Kasumi-1 (cell line): ENCODE measurements at places on chromosomes 5 and 9.

GRCh38 chr5:59276917-59277372 is 616.6 kb downstream of the PDE4D start:
- no peak for DNase-seq

- DNase-seq: peak; percentile 6
Observed at GRCh38 chr9:79489261-79490000, 82.3 kb upstream of the TLE4 start.

- no peak for DNase-seq
Observed at GRCh38 chr5:66661149-66661548, 65.0 kb downstream of the MAST4 start.

- no peak for DNase-seq
Observed at GRCh38 chr5:10592601-10593000, 28.7 kb downstream of the ANKRD33B start.

DNA sequence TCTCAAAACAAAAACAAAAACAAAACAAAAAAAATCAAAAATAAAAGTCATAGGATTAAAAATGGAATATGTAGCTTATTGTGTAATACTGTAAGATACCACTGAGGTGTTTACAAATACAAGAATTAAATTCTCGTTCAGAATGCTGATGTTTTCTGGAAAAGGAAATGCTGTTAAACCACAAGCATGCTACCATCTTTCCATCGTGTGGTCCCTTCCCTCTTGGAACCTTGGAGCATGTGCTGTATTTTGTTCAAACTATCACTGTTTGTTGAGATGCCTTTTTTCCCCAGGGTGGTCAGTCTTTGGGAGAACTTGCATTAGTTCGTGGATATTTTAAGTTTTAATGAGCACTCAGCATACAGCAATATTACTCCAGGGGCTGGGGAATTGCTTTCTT is 39.7 kb downstream of the SUB1 start:
- DNase-seq: no peak

GRCh38 chr5:155983954-155984353 is 343.0 kb upstream of the SGCD start:
- DNase-seq: no peak

GRCh38 chr9:134887219-134887618 is 6.6 kb downstream of the FCN2 start:
- no peak for DNase-seq

DNA sequence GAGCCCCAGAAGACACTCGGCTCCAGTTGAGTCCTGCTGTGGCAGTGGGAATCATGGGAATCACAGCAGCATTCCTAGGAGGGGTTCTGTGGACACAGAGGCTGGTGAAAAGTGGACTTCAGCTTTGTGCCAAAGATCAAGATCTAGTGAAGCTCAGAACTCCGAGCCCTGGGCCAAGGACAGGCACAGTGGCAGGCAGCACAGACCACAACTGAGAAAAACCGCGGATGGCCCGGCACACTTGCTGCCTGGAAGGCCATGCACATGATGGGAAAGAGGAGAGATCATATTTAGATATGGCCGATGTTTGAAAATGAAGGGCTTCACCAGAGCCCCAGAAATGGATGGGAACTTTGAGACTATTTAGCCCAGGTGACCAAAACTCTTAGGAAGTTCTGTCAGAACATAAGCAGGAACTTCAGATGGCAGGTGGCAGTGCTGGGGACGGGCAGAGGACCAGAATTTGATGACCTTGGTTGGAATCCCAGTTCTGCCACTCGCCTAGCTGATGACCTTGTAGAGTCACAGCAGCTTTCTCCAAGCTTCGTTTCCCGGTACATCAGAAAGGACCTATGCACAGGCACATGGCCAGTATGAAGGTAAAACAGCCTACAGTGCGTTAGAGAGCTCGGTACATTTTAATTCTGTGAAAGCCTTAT is 18.0 kb downstream of the BARHL1 start:
- no peak for DNase-seq

- DNase-seq: peak; percentile 80
Observed at GRCh38 chr9:89536145-89536574, 38.2 kb upstream of the SEMA4D start.

- DNase-seq: no peak
Observed at GRCh38 chr5:3393920-3394597, 201.6 kb upstream of the IRX1 start.

GRCh38 chr9:33129886-33130881 is 37.0 kb downstream of the B4GALT1 start:
- DNase-seq: peak; percentile 78

DNA sequence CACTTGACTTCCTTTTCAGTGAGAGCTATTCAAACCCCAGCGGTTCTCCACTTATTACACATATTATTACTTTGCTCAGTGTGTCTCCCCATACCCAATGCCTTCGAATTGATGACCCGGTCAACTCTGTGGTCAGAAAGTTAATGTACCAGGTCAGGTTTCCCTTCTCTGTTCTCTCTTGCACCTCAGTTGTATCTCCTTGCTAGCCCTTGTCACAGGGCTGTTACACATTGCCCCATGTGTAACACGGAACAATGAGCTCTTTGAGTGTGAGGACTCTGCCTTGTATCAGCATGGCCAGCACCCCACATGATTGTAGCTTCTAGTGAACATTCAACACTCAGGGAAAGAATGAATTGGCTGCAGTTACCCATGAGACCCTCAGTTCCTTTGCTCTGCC is 73.6 kb downstream of the DOCK2 start:
- DNase-seq: no peak

- DNase-seq: no peak
Observed at GRCh38 chr5:41683181-41683580, 172.8 kb upstream of the PLCXD3 start.

GRCh38 chr5:133400120-133400519 is 212.2 kb downstream of the FSTL4 start:
- no peak for DNase-seq

DNA sequence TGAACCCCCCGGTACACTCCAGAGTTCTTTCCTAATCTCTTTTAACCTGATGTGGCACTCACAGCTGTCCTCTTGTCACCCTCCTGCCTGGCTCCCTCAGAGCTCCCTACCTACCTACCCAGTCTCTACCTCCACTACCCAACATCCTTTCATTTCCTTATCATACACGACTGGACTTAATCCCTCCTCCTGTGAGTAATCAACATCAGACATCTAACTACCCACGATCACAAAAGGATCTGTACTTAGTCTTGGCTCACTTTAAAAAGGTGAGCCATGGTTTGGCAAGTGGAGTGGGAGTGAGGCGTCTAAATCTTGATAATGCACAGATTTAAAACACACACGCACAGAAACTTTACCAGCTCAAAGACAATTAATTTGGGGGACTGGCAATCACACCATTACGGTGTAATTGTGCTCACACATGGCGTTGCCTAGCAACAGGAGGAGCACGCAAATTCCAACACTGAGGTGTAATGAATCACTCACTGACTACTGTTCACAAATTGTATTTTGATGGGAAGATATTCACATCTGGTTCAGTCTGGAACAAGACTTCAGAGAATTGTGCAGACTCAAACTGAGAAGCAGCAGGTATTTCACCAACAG is 235.9 kb downstream of the EPB41L4A start:
- no peak for DNase-seq

DNA sequence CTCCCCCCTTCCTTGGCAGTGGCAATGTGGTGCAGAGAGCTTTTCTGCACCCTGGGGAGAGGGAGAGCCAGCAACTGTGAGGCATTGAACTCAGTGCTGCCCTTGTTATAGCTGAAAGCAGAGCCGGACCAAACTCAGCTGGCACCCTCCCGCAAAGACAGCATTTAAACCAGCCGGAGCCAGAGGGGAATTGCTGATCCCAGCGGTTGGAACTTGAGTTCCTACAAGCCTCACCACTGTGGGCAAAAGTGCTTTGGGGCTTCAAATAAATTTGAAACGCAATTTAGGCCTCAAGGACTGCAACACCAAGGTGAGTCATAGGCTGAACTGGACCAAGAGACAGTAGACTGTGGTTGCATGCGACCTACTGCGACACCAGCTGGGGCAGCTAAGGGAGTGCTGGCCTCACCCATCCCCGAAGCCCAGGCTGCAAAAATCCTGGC is 207.6 kb upstream of the CDKN2B start:
- no peak for DNase-seq

GRCh38 chr9:7944572-7944971 is 145.0 kb upstream of the DMAC1 start:
- no peak for DNase-seq

- no peak for DNase-seq
Observed at GRCh38 chr5:68129364-68129763, 86.2 kb upstream of the PIK3R1 start.

- DNase-seq: no peak
Observed at GRCh38 chr9:32570262-32570661, 2.7 kb downstream of the NDUFB6 start.

DNA sequence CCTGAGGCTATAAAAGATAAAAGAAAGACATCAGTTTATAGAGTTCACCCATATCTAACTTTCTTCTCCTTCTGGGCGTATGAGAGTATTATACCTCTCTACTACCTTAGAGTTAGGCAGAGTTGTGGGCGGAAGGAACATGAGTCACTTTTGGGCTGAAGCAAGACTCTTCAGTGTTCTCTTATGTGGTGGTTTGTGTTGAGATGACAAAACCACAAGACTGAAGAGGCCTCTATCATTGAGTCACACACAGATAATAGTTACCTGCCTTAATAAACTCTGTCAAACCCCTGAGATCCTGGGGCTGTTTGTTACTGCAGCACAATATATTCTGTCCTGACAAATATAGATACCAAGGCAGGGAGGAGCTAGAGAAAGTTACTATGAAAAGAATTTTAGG is 184.2 kb downstream of the EFNA5 start:
- DNase-seq: peak; percentile 74

- DNase-seq: peak; percentile 15
Observed at GRCh38 chr5:31153521-31153920, 40.0 kb upstream of the CDH6 start.

- DNase-seq: peak; percentile 1
Observed at GRCh38 chr9:100848726-100849125, 179.8 kb upstream of the PLPPR1 start.

- DNase-seq: no peak
Observed at GRCh38 chr5:83701886-83702285, 18.8 kb downstream of the HAPLN1 start.

GRCh38 chr5:72648480-72648879 is 141.3 kb upstream of the ZNF366 start:
- no peak for DNase-seq

- no peak for DNase-seq
Observed at GRCh38 chr9:33445389-33446239, 1.8 kb downstream of the AQP3 start.

DNA sequence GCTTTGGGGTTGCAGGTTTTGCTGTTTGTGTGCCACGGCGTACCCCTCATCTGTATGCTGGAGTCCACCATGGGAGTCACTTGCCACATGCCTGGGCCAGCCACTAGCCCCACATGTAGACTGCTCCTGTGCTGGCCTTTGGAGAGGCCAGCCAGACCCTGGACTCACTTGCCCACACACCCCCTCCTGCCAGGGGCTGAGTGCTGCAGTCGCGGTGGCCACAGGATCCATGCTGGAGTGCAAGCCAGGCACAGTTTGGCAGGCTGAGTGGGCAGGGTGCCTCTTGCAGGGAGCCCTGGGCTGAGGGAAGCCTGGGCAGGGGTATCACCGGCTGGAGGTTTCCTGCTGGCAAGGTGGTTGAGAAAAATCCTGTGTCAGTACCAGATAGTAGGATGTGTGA is 25.6 kb upstream of the GCNT1 start:
- no peak for DNase-seq

DNA sequence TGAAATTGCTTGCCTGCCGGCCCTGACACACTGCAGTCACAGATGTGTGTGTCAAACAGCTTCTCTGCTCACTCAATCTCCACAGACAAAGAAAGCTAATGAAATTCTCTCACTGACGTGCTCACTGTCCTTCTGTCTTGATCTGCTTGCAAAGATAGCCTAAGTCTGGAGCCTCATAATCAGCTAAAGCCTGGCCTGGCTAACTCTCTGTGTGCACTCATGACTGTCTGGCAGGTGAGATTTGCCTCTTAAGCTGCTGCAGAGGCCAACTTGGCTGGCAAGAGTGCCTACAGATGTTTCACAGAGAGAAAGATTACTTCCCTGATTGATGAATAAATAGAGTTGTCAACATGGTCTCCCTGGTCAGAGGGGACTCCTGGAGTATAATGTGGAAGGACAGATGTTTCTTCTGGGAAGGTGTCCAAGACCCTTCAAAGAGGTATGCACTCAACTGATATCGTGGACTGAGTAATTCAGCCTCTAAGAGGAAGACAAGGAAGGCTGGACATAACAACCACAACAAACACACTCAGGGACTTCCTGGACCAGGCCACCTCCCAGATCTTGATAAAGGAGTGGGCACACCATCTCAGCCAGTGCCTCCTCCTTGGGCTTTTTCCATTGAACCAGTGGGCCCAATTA is 362.0 kb downstream of the SPOCK1 start:
- DNase-seq: no peak

- no peak for DNase-seq
Observed at GRCh38 chr9:81755721-81756120, 66.4 kb upstream of the TLE1 start.

DNA sequence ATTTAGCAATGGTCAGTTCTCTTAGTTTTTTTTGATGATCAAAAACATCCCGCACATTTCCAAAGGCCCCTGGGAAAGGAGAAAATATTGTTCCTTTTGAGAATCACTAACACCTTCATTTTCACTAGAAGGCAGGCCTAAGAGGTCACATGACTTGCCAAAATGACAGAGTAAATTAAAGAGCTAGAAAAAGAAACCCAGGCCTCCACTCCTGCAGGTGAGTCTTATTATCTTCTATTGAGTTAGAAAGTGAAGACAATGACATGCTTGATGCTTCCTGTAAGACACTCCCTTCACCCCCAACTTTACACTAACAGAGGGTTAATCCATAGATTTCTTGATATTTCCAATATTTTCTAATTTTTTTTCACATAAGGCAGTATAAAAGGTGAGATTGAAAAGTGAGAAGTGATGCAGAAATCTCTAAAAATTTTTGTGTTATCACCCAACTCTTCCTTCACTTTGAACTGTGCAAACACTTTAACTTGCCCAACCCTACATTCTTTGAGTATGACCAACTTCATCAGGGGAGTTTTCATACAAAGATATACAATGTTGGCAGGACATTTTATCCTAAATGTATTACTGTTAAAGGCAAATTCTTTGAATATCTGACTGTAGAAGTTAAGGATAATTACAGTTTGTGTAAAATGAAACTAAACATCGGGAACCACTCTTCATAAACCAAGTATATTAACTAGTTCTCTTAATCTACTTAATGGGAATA is 57.1 kb downstream of the SUB1 start:
- DNase-seq: no peak

- no peak for DNase-seq
Observed at GRCh38 chr9:82997476-82998140, 65.3 kb downstream of the RASEF start.
